ENCODE measurements at places on chromosomes 7 and 10. TPM values are rescaled to one million over a fixed set of nuclear protein-coding genes. Genes with fewer than 3 reads are reported as not detected.

Gene CFAP69
- polyA plus RNA-seq = 4.2 TPM

Gene DNAH11
- 0.13 TPM for polyA plus RNA-seq

GRCh38 chr10:122746408-122746807, 46.8 kb upstream of the C10orf120 start:
- DNase-seq = no peak

DNA sequence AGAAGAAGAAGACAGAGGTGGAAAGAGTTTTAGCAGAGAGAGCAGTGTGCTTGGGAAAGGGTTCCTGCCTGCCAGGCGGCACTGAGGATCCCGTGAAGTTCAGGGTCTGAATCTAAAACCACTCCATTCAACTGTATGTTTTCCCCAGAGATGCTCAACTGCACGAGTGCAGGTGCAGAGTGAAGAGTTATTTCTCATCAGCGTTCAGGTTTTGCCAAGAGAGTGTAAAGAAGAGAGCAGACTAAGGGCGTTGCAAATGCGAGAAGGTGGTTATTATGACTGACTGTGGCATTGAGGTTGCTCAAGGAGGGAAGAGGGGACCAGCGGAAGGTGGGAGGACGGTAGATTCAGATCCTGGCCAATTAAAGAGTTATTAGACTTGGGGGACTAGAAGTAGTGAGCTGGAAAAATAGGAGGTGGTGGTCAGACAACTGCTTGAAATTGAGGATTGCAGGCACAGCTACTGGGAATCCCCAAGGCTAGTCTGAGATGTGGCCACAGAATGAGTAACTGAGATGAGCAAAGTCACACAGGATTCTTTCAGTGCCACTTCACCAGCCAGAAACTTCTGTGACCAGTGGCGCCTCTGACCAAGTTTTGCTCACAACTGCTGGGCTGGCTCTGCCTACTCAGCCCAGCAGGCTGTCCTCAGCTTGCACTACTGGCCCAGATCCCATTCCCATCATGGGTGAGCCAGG, 29.1 kb downstream of the STRA8 start:
- DNase-seq = no peak

- no peak for DNase-seq
Observed at GRCh38 chr10:88227342-88228018, 355.6 kb downstream of the RNLS start.

GRCh38 chr7:50629238-50629901, 64.2 kb upstream of the DDC start:
- DNase-seq = no peak

DNA sequence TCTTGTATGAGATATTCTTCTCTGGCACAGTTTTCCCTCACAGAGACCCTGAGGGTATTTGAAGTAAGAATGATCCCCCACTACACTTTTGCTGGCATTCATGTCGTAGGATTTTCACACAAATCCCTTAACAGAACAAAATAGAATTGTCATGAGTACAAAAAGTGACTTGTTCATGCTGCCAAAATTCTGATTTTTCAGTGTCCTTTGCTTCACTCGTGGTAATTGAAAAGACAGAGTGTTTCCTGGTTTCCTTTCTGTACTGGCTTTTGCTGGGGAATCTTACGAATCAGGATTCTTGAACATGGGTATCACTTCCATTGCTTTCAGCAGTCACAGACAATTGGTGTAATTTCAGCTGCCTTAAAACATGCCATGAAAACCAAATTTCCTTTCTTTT, 756.3 kb downstream of the REEP3 start:
- DNase-seq = no peak

DNA sequence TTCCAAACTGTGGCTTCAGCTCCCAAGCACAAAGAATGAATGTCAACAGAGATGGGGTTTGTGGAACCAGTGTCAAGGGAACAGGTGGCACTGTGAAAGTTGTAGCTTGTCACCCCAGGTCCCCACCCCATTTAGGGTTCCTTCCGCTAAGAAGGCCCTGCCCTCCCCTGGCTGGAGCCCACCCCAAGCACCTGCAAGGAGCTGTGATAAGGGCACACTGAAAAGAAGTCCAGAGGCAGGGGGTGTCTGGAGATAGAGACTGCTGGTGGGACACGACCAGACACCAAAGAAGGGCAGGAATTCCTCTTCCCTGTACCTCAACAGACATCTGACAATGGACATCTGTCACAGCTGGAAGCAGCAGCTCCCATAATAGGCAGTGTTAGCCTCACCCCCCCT, 4.5 kb downstream of the GRID1 start:
- no peak for DNase-seq

DNA sequence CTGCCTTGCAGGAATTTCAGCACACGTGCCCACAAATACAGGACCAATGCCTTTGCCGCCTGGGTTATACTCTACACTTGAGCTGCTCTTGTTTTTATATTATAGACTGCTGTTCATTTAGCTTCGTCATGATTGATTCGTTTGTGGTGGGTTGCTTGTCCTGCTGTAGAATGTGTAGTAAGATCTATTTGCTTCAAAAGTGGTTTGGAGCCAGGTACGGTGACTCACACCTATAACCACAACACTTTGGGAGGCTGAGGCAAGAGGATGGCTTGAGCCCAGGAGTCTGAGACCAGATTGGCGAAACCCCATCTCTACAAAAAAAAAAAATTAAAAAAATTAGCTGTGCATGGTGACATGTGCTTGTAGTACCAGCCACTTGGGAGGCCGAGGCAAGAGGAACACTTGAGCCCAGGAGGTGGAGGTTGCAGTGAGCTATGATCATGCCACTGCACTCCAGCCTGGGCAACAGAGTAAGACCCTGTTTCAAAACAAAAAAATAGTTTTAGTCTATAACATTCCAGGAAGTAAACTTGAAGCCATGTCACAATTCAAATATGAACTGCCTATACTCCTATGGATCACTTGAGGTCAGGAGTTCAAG, 9.0 kb upstream of the RHBDD2 start:
- no peak for DNase-seq
